ENCODE measurements at places on chromosomes 6 and 20. TPM values are rescaled to one million over a fixed set of nuclear protein-coding genes. Genes with fewer than 3 reads are reported as not detected.

- no peak for DNase-seq
These were observed 6.6 kb downstream of the CCDC167 start for GRCh38 chr6:37492991-37493660.

DNA sequence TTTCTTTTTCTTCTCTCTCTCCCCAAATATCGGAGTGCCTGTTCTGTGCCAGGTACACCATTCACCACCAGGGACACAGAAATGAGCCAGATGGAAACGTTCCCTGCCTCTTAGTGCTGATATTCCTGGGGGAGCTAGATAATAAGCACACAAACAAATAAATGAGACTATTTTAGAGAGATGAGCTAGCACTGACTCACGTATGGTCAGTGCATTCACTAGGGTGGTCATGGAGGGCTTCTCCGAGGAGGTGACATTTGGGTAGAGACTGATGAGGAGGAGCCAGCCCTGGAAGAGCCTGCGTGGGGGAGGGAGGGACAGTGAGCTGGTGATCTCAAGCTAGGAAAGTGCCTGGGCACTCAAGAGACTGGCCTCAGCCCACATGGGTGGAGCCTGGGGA, 252.3 kb upstream of the KCNG1 start:
- DNase-seq = no peak

The TGM3 gene
- total RNA-seq = not detected

The ADGRF1 gene
- not detected for total RNA-seq

The FUT9 gene
- total RNA-seq = under 0.01 TPM

The TGM2 gene
- total RNA-seq = 500 TPM

The RAET1L gene
- not detected for total RNA-seq

The ERGIC3 gene
- total RNA-seq = 117 TPM
